ENCODE measurements at places on chromosomes 5 and 9. TPM values are rescaled to one million over a fixed set of nuclear protein-coding genes. Genes with fewer than 3 reads are reported as not detected.

DNA sequence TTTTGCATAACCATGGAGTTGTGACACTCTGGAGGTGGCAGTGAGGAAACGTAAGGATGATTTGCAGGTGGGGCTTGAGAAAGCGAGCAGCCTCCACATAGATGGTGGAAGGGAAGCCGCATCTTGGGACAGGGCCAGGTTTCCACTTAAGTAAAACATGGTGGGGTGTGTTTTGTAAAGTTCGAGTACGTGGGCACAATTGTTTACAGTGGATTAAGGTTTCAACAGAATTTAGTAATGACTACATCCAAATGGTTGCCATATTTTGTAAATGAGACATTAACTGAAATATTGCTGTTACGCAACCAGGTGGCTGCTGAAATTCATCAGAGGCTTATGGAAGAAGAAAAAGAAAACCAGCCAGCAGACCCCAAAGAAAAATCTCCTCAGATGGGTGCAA is 85.4 kb upstream of the IL7R start:
- no peak for DNase-seq

GRCh38 chr5:42422656-42423280 is 471 bp upstream of the GHR start:
- no peak for DNase-seq

DNA sequence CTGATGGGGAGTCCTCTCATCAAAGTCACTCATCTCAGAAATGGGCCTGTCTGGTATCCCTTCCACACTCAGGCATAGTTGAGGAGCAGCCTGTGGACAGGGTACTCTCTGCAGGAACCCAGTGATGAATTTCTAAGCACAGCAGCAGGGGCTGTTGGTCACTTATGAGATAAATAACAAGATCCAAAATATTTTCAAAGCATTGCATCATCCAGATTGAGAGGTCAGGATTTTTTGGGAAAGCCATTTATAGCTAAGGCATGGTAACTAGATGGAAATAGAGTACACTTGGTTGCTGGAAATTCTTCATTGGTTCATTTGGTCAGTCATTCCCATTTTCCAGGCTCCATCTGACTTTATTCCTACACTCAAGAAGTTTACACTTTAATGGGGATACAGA is 246.8 kb upstream of the RAI14 start:
- no peak for DNase-seq

- DNase-seq = no peak
These were observed 55.6 kb downstream of the GNA14 start for GRCh38 chr9:77592476-77592875.

- DNase-seq = no peak
These were observed at the start of gene FAXDC2 for GRCh38 chr5:154850255-154851062. Gene FAXDC2, minus strand, starts transcription at chr5:154850603. Its CDS starts 12,425 bp downstream, at chr5:154838178.

- no peak for DNase-seq
These were observed 10.0 kb downstream of the PALM2AKAP2 start for GRCh38 chr9:109789971-109790370.

- DNase-seq = no peak
These were observed 141.1 kb downstream of the AUH start for GRCh38 chr9:91220491-91221135.

DNA sequence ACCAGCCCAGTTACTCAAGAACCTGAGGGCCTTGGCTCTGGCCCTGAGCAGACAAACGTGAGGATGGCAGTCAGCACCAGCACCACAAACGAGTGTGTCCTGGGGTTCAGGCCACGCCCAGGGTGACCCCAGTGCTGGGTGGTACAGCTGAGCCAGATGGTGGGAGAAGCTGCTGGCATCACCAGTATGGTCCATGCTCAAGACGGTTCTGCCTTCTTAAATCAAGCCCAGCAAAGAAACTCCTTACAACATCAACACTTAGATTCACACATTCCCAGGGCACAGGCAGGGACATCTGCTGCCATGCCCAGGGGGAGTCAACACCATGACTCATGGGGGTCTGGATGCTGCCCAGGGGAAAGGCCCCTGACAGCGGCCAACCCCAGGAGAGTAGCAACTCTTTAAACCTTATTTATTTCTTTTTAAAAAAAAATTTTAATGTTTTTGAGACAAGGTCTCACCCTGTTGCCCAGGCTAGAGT is 31.3 kb downstream of the IPPK start:
- peak; percentile 35 for DNase-seq

Gene CEP72
- total RNA-seq = 32.2 TPM

DNA sequence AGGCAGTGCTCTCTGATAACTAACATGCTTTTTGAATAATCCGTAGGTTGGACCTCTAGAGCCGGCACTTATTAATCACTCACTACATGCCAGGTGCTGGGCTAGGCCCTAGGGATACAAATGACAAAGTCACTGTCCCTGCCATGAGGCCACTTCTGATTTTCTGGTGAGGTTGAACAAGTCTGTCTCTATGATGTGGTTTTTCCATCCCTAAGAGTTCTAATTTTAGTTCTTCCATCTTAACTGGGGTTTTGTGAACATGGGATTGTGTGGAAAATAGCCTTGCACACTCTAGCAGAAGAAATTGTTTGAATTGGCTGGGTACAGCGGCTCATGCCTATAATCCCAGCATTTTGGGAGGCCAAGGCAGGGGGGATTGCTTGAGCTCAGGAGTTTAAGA is 64.6 kb downstream of the IL31RA start:
- no peak for DNase-seq

Measured in activated CD8-positive, alpha-beta memory T cell treated with anti-CD3 and anti-CD28 coated beads, Interleukin-2, amount 10 ng/mL, durations not matched to agents 7 days and 5 days (primary cell).